ENCODE measurements at places on chromosomes 7 and 10.

GRCh38 chr10:3066317-3067117 lies 831 bp upstream of the PFKP start:
- peak; percentile 52 for DNase-seq

DNA sequence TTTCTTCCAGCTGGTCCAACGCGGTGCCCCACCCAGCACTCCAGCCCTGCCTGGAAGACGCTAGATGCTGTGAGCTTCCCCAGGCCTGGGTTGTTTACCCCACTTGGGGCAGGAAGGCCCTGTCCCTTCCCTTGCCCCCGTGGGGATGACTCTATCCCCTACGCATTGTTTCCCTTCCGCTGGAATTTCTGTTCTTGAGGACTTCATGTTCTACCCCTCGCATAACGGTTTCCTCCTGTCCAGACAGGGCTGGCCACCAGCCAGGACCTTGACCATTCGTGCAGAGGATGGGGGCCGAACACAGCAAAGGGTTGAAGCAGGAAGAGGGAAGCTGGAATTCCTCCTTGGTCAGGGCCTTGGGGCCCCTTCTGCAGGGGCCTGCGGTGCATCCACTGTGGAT lies 14.7 kb upstream of the SERPINE1 start:
- peak; percentile 93 for DNase-seq

DNA sequence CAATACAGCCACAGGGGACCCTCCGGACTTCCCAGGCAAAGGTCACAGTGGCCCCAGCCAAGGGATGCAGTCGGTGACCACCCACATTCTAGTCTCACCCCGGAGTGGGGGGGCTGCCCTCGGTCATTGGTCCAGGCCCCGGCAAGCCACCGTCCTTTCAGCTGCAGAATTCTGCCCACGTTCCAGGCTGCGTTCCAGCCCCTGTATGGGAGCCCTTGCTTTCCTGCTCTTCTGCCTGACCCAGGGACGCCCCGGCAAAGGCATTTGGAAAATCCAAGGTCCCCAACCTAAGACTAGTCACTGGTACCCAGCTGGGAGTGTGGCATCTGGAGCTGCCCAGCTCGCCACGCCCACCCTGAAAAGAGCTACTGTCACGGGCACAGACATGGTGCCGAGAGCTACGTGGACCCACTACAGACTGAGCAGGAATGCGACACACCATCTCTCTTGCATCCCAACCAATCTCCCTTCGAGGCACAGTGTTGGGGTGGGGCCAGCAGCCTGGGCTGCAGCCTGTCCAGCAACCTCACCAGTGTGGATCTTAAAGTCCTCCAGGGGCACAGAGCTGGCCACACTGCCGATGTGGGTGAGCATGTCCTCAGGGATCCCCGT lies 18.6 kb downstream of the OGDHL start:
- peak; percentile 17 for DNase-seq

GRCh38 chr7:120407010-120407409 lies 134.0 kb downstream of the KCND2 start:
- DNase-seq: no peak

DNA sequence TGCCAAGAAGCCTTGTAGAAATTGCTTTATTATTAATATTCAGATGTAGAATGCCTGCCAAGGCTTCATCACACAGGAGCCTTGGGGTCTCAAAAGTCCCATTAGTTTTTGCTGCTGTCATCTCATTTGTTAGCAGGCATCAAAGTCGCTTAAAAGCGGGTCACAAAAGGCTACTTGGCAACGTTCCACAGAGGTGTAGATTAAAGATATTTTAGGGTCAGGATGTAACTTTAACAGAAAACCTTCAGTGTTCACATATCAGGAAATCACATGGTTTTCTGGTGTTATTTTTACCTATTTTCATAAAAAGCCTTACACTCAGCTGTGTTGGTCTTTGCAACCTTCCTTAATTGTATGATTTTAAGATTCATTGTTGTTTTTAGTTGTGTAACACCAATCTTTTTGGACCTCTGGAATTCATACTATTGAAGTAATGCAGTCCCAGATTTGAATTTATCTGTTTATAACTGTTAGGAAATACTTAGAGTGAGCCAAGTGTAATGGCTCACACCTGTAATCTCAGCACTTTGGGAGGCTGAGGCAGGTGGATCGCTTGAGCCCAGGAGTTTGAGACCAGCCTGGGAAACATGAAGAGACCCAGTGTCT lies 65.3 kb downstream of the TET1 start:
- DNase-seq: no peak

- DNase-seq: no peak
Measured at GRCh38 chr10:78362406-78363022, 328.9 kb downstream of the RPS24 start.

- DNase-seq: no peak
Measured at GRCh38 chr10:6595499-6595898, 15.4 kb upstream of the PRKCQ start.

GRCh38 chr7:33091111-33091531 lies 18.1 kb downstream of the RP9 start:
- DNase-seq: no peak

DNA sequence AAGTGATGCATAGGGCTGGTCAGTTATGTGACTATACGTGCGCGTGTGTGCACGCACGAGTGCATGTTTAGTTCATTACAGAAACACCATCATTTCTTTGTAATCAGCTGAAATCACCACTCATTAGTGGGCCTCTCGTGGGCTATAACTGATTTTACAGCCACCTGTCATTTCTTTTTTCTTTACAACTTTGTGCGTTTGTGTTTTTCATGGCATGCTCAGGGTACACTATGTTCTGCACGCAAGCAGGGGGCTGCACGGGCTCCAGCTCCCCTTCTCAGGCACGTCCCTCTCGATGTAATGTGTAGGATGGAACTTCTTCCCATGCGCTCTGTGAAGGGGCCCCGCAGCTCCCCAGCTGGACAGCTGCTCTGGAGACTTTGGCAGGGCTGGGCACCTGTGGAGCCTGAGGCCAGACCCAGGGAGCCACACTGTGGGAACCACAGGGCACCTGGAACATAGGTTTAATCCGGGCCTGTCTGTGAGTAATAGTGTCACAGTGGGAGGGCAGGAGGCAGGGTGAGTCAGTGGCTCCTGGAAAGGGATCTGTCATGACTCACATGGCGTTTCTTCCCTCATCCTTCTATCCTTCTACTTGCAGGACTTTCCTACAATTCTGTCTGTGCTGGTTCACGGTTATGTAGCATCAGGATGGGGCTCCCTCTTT lies 4.9 kb downstream of the GCK start:
- no peak for DNase-seq

- no peak for DNase-seq
Measured at GRCh38 chr7:84981055-84981976, 205.5 kb downstream of the SEMA3D start.

DNA sequence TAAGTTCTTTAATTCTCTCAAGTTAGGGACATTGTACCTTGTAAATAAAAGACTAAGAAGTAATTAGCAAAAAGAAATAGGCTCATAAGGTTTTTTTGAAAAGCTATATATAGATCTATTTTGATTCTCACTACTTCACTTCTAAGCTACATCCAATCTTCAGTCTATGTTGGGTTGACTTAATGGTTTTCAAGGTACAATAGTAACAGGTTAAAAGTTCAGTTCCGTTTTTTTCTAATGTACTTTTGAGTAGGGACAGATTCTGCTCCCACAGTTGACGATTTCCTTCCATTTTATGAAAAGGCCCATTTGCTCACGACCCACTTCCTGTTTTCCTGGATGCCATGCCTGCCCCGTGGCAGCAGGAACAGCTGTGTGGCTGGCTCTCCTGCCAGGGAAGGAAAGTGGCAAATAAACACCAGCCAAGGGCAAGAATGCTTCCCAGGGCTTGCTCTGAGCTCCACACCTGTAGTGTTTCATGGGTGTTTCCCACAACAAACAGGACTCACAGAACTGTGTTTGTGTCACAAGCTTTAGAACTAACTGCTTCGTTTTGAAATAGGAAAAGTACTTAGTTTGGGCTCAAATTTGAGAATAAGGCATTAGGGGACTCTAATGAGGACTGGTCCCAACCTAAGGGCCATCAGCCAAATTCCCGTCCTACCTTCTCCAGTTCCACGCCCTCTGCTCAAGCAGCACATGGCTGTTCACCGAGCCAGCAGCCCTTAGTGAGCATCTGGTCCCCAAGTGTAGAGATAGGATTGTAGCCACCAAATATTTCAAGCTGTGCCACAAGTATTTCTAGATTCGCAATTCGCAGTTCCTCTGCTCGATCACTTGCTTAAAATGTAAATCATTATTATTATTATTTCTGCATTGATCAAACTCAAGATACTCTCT lies 240.7 kb downstream of the COBL start:
- no peak for DNase-seq

- DNase-seq: no peak
Measured at GRCh38 chr7:153061910-153062528, 302.5 kb downstream of the ACTR3B start.

GRCh38 chr10:130745251-130745650 lies 566.3 kb downstream of the TCERG1L start:
- no peak for DNase-seq

DNA sequence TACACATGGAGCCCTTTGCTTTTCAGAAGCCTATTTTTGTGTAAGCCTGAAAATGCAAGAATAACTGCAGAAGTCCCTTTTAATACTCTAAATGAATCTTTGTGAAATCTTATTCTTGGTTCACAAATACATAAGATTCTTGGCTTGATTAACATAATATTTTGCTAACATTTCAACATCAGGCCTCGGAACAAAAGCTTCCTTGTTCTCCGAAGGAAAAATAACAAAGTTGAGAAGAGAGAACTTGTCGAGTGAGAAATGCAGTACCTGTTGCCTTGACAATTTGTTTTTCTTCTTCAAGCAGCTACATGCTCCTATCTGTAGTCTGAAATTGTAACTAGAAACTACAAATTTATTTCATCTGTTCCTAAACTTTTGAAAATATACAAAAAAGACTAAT lies 8.5 kb downstream of the NT5C2 start:
- no peak for DNase-seq

- no peak for DNase-seq
Measured at GRCh38 chr7:66016131-66016461, 34.1 kb upstream of the GUSB start.

DNA sequence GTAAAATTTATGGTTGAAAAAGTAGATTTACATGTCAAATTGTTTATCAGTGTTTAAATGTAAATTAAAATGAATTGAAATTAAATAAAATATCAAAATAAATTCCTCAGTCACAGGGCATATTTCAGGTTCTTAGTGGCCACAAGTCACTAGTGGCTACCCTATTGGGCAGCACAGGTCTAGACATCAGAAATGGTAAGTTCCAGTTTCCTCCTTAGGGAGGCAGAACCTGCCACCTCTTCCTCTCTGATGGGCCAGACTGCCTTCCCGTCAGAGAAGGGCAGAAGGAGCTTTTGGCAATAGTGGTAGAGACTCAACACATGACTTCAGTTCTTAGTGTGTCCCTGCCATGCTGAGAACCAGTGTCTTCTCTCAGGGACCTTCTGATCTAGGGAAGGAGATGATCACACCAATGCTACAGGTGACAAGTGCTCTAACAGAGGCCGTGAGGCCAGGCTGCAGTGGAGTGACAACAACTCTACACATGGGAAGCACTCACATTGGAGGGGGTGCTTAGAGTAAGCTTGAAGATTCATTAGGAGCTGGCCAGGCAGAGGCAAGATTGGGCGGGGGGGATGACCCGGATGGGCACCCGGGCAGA lies 14.4 kb upstream of the PCBD1 start:
- DNase-seq: no peak

- no peak for DNase-seq
Measured at GRCh38 chr10:125350519-125350918, 190.2 kb upstream of the CTBP2 start.

DNA sequence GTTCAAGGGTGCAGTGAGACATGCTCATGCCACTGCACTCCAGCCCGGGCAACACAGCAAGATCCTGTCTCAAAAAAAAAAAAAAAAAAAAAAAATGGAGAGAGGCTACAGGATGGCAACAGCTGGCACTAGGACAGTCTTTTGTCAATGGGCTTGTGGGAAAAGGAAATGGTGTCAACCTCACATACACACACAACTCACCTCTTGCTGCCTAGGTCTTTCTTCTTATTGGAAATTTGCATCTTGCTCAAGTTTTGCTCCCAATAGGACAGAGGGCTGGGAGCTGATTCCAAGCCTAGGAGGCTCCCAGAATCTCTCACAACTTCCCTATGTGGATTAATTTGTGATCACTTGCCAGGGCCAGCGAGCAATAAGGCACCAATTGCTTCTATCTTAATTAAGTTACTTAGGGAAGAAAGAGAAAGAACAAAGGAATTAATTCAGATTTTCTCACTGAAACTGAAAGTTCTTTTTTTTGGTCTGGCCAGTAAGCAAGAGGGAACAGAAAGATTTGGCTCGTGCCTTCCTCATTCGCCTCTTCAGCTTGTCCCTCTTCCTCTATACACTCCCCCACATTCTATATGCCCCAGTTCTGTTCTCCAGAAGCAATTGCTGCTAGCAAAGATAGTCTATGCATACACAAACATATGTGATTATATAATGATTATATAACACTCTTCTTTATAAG lies 33.8 kb downstream of the MAP3K8 start:
- no peak for DNase-seq

DNA sequence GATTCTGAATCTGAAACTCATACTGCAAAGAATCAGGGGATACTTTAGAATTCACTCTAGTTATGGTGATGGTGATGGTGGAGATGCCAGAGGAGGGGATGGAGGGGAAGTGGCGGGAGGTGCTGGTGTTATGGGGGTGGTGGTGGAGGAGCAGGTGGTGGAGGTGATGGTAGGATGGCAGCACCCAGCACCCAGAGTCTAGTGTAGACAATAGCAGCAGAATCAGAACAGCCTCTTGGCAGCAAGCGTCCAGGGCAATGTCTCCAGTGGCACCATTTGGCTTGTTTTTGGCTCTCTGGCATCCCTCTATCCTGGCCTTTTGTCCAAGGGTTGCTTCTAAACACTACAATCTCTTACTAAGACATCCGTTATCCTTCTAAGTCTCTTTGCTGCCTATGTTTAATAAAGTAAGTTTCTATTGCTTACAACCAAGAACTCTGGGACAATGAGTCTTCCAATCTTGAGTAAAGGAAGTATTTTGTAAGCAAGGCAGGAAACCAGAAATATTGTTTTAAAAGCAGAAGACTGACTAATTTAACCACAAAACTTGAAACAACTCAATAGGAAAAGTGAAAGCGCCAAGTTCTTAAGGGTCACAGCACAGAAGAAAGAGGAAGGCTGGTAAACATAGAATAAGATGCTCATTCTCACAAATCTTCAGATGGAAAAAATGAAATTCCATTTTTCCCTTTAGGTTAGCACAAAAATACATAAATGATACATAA lies 42.4 kb upstream of the GDF10 start:
- DNase-seq: no peak

DNA sequence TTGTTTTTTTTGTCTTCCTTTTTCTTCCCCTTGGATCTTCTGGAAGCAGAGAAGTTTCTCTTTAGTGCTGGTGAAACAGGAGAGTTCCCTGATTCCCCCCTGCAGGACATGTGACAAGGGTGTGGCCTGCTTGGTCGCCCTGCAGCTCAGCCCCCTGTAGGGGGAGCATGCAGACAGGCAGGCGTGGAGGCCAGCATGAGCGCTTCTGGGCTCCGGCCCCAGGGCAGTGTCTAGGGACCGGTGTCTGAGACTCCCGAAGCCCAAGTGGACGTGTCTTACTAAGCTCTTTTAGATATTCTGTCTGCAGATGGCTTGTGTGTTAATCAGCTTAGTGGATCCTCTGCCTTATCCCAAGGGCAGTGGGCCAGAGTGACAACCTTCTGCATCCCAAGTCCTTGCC lies 26.1 kb downstream of the PRSS58 start:
- DNase-seq: no peak
